Stimulated activated effector memory CD8-positive, alpha-beta T cell treated with anti-CD3 and anti-CD28 coated beads, Interleukin-12 subunit alpha, Interleukin-12 subunit beta, amount 100 ng/mL, for 72 hours (primary cell): ENCODE measurements at places on chromosomes 3 and 15.

DNA sequence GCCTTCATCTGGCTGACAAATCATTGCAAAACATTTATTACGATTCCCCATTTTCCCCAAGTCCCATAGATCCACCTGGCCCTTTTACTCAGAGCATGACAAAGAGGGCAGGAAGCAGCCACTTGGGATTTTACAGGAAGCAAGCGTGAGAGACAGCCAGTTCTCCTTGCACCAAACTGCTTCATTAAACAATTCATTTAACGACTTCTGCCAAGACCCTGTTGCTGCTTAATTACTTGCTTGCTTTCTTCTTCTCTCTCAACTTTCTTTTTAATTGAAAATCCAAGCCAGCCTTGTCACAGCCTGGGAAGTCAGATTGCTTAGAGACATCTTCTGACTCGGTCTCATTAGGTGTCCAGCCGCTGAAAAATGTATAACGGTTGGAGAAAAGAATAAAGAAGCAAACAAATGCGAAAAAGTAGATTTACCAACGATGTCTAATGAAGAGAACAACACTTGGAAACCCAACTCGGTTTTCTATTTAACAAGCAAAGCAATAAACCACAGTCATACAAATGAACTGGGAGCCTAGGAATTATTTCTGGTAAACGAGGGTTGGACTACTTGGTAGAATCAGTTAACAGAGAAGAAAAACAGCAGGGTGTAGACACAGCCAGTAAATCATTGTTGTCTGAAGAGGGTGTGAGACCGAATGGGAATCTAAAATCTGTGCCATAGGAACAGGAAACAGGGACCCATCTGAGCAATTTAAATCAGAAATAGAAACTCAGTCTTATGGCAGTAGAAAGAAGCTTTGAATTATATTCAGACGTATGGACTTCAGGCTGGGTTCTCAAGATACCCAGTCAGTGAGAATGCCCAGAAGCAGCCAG, 298.3 kb downstream of the LRRC3B start:
- no peak for DNase-seq

- no peak for DNase-seq
These were observed 299.8 kb upstream of the EPHA3 start for GRCh38 chr3:88807491-88808105.

- DNase-seq = no peak
These were observed 639.4 kb upstream of the NAALADL2 start for GRCh38 chr3:174219738-174220137.

DNA sequence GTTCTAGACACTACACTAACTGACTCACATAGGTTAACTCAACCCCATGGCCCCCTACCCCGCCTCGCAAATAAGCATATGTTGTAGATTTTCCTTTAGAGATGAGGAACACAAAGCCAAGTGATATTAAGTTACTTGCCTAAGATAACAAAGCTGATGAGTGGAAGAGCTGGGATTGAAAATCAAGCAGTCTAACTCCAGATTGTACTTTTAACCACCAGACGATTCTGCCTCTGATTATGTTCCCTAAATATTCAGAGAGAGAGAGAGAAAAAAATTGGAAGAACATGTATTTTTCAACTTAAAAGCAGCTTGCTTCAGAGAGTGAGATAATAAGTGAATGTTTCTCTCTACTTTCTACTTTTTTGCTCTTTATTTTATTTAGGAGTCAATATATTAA, 66.9 kb upstream of the THBS1 start:
- DNase-seq = no peak

DNA sequence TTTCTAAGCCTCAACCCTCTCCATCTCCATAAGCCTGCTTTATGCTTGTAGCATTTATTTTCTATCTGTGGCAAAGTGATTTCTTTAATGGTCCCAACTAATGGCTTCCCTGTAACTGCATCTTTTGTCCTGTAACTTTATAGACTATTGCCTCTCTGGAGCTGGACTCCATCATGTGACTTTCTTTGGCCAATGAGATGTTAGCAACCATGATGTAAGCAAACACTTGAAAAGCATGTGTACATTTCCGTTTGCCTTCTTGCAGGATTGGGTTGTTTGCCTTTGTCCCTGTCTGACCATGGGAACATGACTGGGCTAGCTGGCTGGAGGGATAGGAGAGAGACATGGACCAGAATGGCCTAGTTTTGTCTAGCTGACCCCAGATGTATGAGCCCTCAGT, 106.0 kb upstream of the LRIG1 start:
- DNase-seq = no peak

DNA sequence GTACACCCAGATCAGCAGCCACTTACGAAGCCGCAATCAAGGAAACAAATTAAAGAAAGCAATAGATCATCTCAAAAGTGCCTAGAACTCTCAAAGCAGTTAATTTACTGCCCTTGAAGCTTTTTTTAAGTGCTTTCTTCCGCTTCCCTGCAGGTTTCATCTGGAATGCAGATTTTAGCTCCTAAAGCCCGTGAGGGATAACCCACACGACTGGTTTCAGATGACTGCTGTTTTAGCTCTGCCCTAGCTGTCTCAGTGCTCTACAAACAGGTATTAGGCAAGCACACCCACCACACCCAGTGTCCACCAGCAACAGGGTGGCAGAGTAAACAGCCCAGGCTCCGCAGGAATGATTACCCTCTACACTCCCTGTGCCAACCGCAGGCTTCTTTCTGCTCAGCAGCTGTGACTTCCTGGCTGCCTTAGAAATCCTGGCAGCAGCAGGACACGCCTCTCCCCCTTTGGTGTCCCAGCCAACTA, 126.0 kb downstream of the FMN1 start:
- no peak for DNase-seq

DNA sequence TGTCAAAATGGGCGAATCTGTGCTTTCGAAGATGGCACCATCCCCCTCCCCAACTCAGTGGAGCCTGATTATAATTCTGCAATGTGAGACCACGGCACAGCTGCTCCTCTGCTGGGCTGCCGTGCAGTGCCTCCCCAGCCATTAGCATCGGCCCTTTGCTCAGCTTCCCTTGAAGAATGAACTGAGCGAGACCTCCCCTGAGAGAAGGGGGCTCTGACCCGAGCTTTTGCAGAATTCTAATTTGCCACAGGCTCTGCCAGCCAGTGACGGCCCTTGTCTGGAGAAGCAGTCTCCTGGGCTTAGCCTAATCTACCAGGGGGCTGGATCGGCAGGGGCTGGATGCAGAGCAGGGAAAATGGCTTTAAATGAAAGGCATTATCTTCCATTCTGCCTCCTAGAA, 57.2 kb downstream of the GLDN start:
- no peak for DNase-seq

DNA sequence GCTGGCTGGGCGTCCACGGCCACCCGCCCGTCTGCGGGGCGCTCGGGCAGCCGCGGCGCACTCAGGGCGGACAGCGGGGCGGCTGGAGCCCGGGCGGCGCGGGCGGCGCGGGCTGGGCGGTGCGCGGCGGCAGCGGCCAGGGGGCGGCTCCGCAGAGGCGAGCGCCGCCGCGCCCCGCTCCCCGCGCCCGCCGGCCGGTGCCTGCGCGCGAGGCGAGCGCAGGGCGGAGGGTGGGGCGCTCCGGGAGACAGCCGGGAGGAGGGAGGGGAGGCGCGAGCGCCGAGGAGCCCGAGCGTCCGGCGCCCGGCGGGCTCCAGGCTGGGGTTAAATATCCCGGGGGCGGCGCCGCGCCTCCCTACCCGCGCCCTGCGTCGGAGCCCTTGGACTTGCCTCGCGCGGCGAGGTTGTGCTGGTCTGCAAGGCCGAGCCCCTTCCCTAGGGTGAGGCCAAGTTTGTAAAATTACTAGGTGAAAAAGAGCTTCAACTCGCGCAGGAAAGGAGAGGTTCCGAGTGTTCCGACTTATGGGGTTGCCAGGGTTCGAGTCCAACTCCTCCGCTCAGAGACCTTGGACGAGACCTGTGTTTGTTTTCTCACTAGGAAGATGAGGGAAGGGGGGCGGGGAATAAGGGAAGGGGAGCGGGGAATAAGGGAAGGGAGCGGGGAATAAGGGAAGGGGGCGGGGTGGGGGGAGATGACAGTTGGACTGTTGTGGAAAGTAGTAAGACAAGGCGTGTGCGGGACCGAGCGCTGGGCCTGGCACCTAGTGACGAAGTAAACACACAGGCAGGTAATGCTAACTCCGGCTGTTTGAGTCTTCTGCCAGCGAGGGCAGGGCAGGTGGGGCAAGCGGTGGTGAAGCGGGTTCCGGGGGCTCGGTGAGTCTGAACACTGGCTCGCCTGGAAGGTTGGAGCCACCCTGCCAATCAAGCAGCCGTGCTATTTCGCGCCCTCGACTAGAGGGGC, at the start of gene TNFAIP8L3:
TNFAIP8L3 (minus strand) TSS at position 301 of the 964 bp plus-strand sequence. CDS start 311 bp downstream, outside the sequence.
- DNase-seq = no peak

DNA sequence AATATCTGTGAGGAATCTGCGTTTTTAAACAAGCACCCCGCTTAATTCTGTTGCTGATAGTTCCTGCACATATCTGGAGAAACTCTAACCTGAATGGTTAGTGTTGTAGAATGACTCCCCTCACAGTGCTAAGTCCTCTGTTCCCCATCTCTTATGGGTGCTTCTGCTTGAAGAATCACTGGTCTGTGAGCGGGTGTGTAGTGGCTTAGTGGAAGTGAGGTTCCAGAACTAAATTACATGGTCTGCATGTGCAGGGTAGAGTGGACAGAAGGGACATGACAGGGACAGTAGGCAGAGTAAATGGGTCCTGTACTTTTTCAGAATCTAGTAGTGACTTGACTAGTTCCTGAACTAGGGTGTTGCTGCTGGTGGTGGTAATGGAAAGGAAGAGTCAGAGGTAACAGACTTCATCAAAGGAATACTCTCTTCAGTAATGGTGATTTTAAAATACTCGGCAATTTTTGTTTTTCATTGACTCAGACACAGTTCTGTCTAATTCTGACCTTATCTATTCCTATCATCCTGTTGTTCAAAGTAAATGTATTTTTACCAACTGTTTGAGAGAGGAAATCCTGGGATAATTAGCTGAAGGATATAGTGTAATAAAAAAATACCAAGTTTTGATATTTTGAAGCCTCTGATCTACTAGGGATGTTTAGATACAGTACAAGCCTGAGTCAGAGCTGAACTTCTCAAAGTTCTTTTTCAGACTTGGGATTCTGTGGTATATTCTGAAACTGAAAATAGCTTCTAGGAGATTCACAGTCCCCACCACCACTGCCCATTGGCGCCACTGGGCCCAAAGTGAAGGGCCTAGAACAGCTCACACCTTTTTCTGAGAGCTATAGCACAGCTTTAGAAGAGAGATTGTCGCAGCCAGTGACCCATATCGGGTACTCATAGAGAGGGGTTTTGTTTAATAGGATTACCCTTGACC, 55.5 kb downstream of the FNDC3B start:
- DNase-seq = no peak

GRCh38 chr15:33159726-33160453, 34.6 kb downstream of the FMN1 start:
- DNase-seq = no peak
